ENCODE measurements at places on chromosomes 16 and 17. TPM values are rescaled to one million over a fixed set of nuclear protein-coding genes. Genes with fewer than 3 reads are reported as not detected.
A peak's percentile ranks its signal among the peaks of the same experiment; 100 is the strongest.

DNA sequence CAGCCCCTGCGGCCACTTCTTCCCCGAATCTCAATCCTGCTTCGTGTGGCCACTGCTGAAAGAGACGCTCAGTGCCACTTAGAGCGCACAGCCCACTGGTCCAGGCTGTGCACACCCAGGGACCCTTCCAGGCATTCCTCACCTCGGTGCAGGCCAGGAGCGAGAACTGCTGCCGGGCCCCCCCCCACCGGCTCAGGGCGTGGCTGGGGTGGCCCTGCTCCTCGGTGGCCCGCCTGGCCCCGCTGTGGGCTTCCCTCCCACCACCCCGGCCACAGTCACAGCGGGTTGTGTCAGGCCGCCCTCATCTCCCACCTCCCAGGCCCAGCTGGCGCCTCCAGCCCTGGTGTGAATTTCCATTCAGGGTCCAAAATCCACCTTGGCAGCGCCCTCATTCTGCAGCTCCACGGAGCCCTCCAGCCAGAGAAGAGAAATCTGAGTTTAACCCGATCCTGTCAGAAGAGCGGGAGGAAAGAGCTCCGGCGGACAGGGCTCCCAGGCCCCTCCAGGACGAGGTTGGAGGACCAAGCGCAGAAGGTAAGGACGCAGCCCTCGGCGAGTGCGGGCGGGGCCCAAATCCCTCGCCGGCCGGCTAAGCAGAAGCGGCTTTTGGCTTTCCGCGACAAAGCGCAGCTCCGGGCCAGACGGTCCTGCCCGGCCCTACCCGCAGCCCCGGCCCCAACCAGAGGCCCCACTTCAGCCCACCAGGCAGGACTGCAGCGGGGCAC, 12.0 kb downstream of the TBC1D16 start:
- no peak overlapping the region for H3K27ac ChIP-seq
- no peaks in the 10 kb centered on the region for H3K4me1 ChIP-seq
- H3K36me3 ChIP-seq = no peaks in the 10 kb centered on the region
- DNase-seq = no peak
- no peak overlapping the region for H3K4me3 ChIP-seq

DNA sequence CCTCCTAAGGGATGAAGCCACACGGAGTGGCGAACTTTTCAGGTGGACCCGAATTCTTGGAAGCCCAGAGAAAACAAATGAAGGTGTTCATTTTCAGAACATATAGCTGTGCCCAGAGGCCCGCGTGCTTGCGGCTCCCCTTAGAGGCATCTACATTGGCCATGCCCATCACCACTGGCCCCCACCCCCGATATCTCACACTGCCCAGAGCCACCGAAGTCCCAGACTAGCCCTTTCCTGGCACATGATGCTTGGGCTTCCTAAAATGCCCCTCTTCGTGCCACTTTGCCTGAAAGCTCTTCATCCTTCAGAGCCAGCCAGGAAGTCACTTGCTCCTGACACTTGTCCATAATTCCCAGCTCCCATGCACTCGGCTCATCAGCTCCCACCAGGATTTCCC, 2.1 kb upstream of the HEXIM1 start:
- no peaks in the 10 kb centered on the region for H3K27me3 ChIP-seq
- no peak for DNase-seq
- peak overlapping the region; percentile 92 for H3K27ac ChIP-seq

WNT9B gene
- not detected for total RNA-seq

EFCAB13 gene
- 3.2 TPM for total RNA-seq

SLC16A11 gene
- total RNA-seq = not detected

TEKT1 gene
- total RNA-seq = 0.50 TPM

TRAF4 gene
- total RNA-seq = 159 TPM

GRCh38 chr16:58011652-58012051, 10.4 kb downstream of the USB1 start:
- DNase-seq = no peak
- H3K27ac ChIP-seq = no peak overlapping the region
- H3K4me3 ChIP-seq = no peak overlapping the region
- no peaks in the 10 kb centered on the region for H3K36me3 ChIP-seq
- H3K4me1 ChIP-seq = no peaks in the 10 kb centered on the region
- H3K27me3 ChIP-seq = no peaks in the 10 kb centered on the region

GNG13 gene
- total RNA-seq = not detected

- H3K27ac ChIP-seq = no peak overlapping the region
- H3K4me3 ChIP-seq = no peak overlapping the region
- no peaks in the 10 kb centered on the region for H3K4me1 ChIP-seq
- H3K36me3 ChIP-seq = no peaks in the 10 kb centered on the region
- DNase-seq = no peak
- H3K27me3 ChIP-seq = peaks cover 60% of the 10 kb centered on the region
Measured at GRCh38 chr17:74851612-74852236, 8.0 kb downstream of the GRIN2C start.

CACNA1H gene
- not detected for total RNA-seq

PPM1D gene
- total RNA-seq = 10.4 TPM

DNA sequence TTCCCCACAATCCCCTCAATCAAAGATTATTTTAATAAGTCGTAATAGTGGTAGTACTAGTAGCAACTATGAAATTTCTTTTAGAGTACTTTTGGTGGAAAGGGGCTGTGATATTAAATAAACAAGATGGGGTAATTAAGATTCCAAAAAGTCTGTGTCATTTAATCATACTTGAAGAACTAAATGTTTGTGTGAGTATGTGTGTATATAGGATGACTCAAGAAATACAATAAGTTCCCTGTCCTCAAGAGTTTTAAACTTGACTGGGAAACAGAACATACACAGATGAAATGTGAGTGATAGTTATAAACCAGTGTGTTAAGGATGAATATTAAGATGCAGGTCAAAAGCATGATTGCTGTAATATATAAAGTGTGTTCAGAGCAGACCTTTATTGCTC, 2.3 kb downstream of the ALDH3A2 start:
- H3K4me3 ChIP-seq = peak overlapping the region; percentile 92
- H3K27ac ChIP-seq = peak overlapping the region; percentile 96
- peak; percentile 71 for DNase-seq
- H3K27me3 ChIP-seq = no peaks in the 10 kb centered on the region
- peaks cover 40% of the 10 kb centered on the region for H3K36me3 ChIP-seq

DNA sequence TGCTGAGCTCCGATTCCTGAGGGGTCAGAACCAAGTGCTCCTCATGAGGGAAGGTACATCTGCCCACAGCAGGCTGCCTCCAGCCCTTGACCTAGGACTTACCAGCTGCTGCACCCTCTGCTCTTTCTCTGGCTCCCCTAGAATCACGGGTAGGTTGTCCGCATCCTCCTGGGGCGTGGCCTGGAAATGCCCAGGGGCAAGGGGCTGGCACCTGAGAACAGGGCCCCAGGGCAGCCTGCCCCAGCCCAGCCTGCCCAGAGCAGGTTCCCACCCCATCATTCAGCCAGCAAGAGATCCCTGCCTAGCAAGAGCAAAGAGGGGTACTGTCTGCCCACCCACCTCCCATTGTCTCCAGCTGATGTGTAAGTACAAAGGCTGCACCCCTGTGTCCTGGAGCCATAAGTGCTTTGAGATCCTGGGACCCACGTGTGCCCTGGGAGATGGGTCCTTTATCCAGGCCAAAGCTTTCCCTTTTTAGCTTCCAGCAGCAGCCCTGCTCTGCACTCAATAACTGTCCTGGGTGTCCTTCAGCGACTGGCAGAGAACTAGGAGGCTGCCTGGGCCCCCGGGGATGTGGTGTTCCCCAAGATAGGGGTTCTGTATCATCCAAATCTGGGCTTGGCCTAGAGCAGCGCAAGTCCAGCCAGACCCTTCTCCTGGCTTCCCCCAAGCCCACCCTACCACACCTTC, 5.1 kb downstream of the TSPOAP1 start:
- no peaks in the 10 kb centered on the region for H3K4me1 ChIP-seq
- no peak for DNase-seq
- no peak overlapping the region for H3K27ac ChIP-seq
- no peaks in the 10 kb centered on the region for H3K36me3 ChIP-seq
- H3K27me3 ChIP-seq = peaks cover 80% of the 10 kb centered on the region

DNA sequence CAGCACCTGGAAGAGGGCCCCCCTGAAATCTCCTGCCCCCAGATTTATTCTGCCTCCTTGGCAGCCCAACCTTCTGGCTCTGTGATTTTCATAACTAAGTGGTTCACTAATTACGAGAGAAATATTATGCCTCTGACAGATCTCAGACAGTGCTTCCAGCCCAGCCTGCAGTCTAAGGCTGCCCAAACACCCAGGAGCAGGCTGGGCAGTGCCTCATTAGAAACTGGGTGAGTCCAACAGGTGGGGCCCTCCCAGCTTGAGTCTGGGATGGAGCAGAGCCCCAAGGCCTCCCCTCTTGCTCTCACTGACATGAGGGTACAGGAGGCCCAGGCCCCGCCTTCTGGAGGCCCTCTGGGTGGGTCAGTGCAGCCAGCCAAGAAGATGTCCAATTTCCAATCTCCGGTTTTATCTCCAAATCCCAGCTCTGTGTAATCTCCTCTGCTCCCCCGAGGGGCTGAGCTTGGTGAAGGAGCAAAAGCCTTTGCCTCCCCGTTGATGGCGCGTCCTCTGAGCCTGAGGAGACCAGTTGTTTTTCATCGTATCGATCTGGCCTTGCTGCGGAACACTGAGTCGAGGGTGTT, 20.1 kb upstream of the ABCC3 start:
- H3K27me3 ChIP-seq = peaks cover 24% of the 10 kb centered on the region
- no peak overlapping the region for H3K27ac ChIP-seq
- no peak for DNase-seq
- no peaks in the 10 kb centered on the region for H3K36me3 ChIP-seq
- H3K4me3 ChIP-seq = no peak overlapping the region

SHISA6 gene
- total RNA-seq = not detected

DNA sequence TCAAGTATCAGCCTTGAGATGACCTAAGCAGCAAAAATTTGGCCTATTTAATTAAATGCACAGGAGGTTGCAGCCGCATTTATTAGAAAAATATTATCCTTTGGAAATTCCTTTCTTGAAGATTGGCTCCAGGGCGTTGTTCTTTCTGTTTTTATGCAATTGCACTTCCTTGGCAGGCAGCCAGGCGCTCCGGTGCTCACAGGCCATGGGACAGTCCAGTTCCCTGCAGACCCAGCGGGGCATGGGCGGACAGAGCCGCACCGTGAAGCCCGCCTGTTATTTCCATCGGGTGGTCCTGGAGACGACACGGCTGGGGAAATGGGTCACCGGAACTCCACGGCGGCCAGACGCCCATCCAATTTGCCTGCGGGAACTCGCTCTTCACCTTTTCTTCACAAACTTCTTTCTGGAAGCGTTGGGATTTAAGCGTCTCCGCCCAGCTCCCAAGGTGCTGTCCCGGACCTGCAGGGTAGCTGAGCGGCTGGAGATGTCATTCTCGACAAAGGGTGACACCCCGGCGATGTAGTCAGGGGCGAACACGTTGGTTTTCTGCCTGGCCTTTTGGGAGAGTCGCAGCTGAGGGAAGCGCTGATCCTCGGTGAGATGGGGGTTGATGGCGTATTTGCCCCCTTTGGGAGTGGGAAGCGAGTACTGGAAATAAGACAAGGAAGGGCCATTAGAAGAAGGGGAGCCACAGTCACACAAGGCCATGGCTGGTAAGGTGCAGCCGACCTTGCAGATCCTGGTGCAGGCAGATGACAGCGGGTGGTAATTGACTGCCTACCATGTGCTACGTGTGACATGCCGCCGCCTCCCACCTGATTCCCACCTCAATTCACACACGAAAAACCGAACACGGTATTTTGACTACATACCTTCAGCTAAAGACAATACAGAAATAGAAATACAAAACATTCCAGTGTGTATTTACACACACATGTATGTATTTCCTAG, 12.5 kb downstream of the NOB1 start:
- H3K27me3 ChIP-seq = no peaks in the 10 kb centered on the region
- DNase-seq = peak; percentile 82
- H3K27ac ChIP-seq = peak overlapping the region; percentile 86
- peaks cover 48% of the 10 kb centered on the region for H3K36me3 ChIP-seq

DNA sequence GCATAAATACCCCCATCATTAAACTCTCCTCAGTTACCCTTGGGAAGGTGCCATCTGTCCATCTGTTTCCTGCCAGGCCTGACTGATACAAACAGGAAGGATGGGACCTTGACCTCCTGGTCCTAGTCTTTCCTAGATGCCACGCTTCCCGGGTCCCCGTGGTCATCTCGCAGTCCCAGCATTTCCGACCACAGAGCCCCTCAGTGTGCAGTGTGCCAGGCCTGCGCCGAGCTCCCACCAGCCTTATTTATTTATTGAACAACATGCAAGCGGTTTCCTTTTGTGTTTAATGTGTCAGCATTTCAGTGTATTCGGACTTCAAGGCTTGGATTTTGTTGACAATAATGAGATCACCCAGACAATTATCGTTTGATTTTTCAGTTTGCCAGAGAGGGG, 45.6 kb upstream of the NKD1 start:
- H3K4me3 ChIP-seq = no peak overlapping the region
- H3K4me1 ChIP-seq = peaks cover 19% of the 10 kb centered on the region
- DNase-seq = no peak
- no peaks in the 10 kb centered on the region for H3K27me3 ChIP-seq

ARHGAP44 gene
- not detected for total RNA-seq

SOX8 gene
- total RNA-seq = not detected

DNA sequence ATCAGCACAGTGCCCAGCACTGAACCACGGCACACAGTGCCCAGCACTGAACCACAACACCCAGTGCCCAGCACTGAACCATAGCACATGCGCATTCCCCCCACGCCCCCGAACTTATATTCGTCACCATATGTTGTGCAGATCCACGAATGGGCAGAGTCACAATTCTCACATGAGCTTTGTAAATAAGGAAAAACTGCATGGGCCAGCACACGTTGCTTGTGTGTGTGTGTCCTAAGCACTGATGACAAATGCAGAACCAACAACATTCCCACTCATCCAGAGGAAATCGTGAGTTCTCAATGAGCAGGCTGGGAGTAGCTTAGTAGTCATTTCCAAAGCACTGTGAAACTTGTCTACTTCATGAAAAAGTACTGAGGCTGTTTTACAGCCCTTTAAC, 70.0 kb downstream of the ADCY9 start:
- H3K27ac ChIP-seq = no peak overlapping the region
- H3K4me1 ChIP-seq = no peaks in the 10 kb centered on the region
- DNase-seq = no peak
- H3K36me3 ChIP-seq = no peaks in the 10 kb centered on the region

DNA sequence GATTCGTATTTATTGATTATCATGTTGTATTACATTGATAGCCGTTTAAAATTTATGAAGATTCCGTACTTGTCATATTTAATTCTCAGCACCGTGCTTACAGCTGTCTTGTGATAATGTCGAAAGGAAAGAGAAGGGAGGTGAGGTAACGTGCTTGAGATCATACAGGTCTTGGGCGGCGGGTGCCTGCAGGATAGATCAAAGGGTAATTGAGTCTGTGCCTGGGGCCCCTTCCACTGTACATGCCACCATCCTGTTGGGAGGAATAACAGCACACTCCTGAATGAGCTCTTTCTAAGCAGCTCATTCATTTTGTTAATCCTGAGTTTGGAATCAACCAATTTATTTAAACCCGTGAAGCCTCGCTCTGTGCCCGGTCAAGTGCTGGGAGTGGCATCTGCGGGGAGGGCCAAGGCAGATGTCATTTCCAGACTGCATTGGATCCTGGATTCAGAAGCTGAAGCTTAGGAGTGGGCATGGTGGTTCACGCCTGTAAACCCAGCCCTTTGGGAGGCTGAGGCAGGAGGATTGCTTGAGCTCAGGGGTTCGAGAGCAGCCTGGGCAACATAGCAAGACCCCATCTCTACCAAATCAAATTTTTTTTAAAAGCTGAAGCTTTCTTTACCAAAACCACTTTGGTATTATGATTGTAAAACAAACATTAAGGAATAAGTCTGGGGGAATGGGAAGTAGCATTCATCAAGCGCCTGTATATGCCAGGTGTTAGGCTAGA, 25.8 kb downstream of the WWOX start:
- no peaks in the 10 kb centered on the region for H3K27me3 ChIP-seq
- no peaks in the 10 kb centered on the region for H3K36me3 ChIP-seq
- no peak for DNase-seq
- H3K27ac ChIP-seq = no peak overlapping the region
